ENCODE measurements at places on chromosomes 5 and 9.

DNA sequence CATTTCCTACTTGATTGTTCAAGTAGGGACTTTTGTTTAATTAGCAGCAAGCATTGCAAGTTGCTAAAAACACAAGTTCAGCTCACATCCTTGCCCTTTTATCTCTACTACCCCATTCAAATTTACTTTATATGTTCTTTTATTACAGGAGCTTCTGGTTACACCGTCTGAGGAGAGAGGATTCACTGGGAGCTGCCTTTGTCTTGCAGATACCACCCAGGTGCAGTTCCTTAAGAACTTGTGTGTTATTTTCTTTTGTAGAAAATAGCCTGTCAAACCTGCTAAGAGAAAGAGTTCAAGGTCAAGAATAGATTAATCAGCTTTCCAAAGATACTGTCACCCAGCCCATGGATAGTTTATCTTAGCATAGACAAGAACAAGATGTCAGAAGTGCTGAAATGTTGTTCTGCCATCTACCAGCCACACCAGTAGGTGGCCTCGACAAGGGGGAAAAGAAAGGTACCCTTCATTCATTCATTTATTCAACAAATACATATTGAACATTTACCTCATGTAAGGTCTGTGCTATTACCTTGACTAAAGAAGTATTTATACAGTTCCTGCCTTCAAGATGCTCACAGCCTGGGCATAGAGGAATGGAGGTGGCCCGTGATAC is 750.3 kb downstream of the MAT2B start:
- no peaks in the 10 kb centered on the region for H3K4me1 ChIP-seq
- H3K27me3 ChIP-seq, result no peaks in the 10 kb centered on the region
- H3K36me3 ChIP-seq, result no peaks in the 10 kb centered on the region
- H3K27ac ChIP-seq, result no peak overlapping the region
- H3K4me3 ChIP-seq, result no peak overlapping the region

DNA sequence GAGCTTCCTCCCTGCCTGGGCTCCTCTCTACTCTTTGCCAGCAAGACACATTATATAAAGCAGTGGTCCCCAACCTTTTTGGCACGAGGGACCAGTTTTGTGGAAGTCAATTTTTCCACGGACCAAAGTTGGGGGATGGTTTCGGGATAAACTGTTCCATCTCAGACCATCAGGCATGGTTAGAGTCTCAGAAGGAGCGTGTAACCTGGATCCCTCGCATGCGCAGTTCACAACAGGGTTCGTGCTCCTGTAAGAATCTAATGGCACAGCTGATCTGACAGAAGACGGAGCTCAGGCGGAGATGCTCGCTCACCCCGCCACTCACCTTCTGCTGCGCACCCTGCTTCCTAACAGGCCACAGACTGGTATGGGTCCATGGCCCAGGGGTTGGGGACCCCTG is 142.8 kb downstream of the LIFR start:
- H3K36me3 ChIP-seq, result no peaks in the 10 kb centered on the region
- H3K27ac ChIP-seq, result no peak overlapping the region
- no peak overlapping the region for H3K4me3 ChIP-seq
- DNase-seq, result no peak

- no peaks in the 10 kb centered on the region for H3K27me3 ChIP-seq
- H3K4me1 ChIP-seq, result peaks cover 14% of the 10 kb centered on the region
- H3K27ac ChIP-seq, result no peak overlapping the region
- no peak for DNase-seq
- peaks cover 28% of the 10 kb centered on the region for H3K36me3 ChIP-seq
Observed at GRCh38 chr5:80703747-80704146, 49.0 kb upstream of the DHFR start.

DNA sequence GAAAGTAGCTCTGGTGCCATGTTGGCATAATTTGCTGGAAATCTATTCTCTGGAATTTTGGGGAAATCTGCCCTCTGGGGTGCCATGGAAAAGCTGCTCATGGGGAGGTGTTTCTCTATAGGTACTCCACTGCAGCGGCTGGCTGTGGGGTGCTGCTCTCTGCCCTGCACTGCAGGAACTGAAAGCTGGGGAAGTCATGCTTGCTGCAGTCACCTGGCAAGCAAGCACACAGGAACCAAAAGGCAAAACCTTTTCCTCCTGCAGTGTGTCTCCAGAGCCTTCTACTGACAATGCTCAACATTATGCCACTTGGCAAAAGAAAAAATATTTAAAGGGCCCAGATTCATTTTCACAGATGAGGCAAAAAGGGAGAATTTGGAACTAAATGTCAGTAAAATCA is 25.8 kb upstream of the CARNMT1 start:
- DNase-seq, result no peak
- H3K27me3 ChIP-seq, result no peaks in the 10 kb centered on the region
- no peak overlapping the region for H3K27ac ChIP-seq
- H3K4me3 ChIP-seq, result no peak overlapping the region
- H3K36me3 ChIP-seq, result no peaks in the 10 kb centered on the region
- no peaks in the 10 kb centered on the region for H3K4me1 ChIP-seq

GRCh38 chr9:80233102-80233843 is 661.5 kb downstream of the TLE4 start:
- H3K27me3 ChIP-seq, result no peaks in the 10 kb centered on the region
- no peaks in the 10 kb centered on the region for H3K36me3 ChIP-seq
- H3K4me3 ChIP-seq, result no peak overlapping the region
- no peak overlapping the region for H3K27ac ChIP-seq
- no peak for DNase-seq

GRCh38 chr9:6630502-6631206 is 14.9 kb downstream of the GLDC start:
- no peak overlapping the region for H3K27ac ChIP-seq
- H3K4me3 ChIP-seq, result no peak overlapping the region
- no peak for DNase-seq
- H3K27me3 ChIP-seq, result peaks cover 15% of the 10 kb centered on the region

DNA sequence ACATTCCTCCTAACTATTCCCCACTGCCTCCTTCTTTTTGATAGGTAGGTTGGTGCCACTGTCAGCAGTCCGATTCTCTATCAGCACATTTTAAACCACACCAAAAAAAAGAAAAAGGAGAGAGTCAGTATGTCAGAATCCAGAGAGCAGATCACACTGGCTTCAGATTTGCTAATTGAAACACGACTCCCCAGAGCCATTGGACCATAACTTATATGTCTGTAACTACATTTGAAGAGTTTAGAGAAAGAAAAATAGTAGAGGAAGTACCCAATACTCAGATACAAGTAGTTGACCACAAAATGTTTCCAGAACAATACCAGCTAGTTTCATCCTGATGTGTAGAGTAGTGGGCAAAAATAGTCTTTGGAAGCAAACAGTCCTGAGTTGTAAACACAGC is 216.6 kb downstream of the NR2F1-AS1 start:
- H3K4me1 ChIP-seq, result no peaks in the 10 kb centered on the region
- no peak overlapping the region for H3K27ac ChIP-seq
- no peak overlapping the region for H3K4me3 ChIP-seq
- no peaks in the 10 kb centered on the region for H3K27me3 ChIP-seq
- no peak for DNase-seq
- H3K36me3 ChIP-seq, result no peaks in the 10 kb centered on the region

DNA sequence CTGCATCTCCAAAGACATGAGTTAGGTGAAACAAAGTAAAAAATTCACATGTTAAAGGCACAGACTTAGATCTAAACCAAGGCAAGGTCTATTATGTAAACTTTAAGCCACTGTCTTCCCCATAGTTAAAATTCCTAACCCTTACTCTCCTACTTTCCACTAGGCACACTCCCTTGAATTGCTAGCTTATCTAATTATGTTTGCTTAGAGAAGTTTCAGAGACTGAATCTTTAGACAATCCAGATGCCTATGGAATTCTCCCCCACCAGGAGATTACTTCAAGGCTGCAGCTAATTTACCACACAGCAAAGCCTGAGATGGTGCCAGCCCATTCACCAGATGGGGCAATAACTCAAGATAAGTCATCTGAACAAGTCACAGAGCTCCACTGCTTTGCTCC is 803.1 kb upstream of the COX7C start:
- no peak overlapping the region for H3K4me3 ChIP-seq
- no peaks in the 10 kb centered on the region for H3K36me3 ChIP-seq
- H3K4me1 ChIP-seq, result no peaks in the 10 kb centered on the region
- H3K27me3 ChIP-seq, result no peaks in the 10 kb centered on the region
- H3K27ac ChIP-seq, result no peak overlapping the region

GRCh38 chr9:127754099-127755060 is 19.3 kb upstream of the TOR2A start:
- H3K27ac ChIP-seq, result no peak overlapping the region
- peaks cover 25% of the 10 kb centered on the region for H3K36me3 ChIP-seq
- peaks cover 4% of the 10 kb centered on the region for H3K4me1 ChIP-seq
- H3K4me3 ChIP-seq, result no peak overlapping the region
- DNase-seq, result no peak

- DNase-seq, result no peak
- H3K27me3 ChIP-seq, result no peaks in the 10 kb centered on the region
- H3K4me3 ChIP-seq, result no peak overlapping the region
- H3K27ac ChIP-seq, result no peak overlapping the region
- H3K36me3 ChIP-seq, result no peaks in the 10 kb centered on the region
Observed at GRCh38 chr5:156634301-156634700, 215.8 kb upstream of the PPP1R2B start.

GRCh38 chr5:155839251-155840037 is 487.5 kb upstream of the SGCD start:
- no peaks in the 10 kb centered on the region for H3K27me3 ChIP-seq
- H3K36me3 ChIP-seq, result no peaks in the 10 kb centered on the region
- no peaks in the 10 kb centered on the region for H3K4me1 ChIP-seq
- H3K4me3 ChIP-seq, result no peak overlapping the region
- DNase-seq, result no peak

DNA sequence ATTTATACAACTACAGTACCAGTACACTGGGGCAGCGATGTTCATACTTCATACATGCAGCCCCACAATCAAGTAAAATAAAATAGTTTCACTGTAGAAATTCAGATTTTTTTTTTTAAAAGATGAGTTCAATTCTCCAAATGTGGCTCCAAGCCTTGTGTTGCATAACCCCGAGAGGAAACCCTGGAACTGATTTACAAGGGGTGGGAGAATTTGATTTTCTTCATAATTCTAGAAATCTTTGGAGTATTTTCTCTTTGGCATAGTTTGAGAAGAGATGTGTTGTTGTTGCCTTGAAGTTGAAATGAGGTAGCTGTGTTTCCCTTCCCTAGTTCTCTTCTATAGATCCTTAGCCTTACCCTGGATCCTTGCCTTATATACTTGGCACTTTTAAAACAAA is 3.1 kb downstream of the RHOBTB3 start:
- H3K4me1 ChIP-seq, result peaks cover 16% of the 10 kb centered on the region
- H3K27ac ChIP-seq, result no peak overlapping the region
- no peak for DNase-seq

DNA sequence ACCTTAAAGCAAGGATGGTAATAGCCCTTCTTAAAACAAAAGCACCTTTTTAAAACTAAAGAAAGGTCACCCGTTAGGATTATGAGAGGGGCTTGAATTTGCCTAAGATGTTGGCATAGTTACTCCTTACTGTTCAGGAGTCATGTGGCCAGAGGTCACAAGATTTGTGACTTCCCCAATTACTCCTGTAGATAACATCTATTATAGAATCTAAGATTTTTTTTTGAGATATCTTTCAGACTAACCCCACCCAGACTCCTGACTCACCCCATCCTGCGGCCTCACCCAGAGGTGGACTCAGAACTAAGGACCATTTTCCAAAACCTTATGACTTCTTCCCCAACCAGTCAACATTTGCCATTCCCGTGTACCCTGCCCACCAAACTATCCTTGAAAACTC is 2.4 kb downstream of the CD180 start:
- H3K27ac ChIP-seq, result no peak overlapping the region
- peaks cover 15% of the 10 kb centered on the region for H3K36me3 ChIP-seq
- H3K27me3 ChIP-seq, result no peaks in the 10 kb centered on the region
- H3K4me3 ChIP-seq, result no peak overlapping the region
- H3K4me1 ChIP-seq, result peaks cover 30% of the 10 kb centered on the region

DNA sequence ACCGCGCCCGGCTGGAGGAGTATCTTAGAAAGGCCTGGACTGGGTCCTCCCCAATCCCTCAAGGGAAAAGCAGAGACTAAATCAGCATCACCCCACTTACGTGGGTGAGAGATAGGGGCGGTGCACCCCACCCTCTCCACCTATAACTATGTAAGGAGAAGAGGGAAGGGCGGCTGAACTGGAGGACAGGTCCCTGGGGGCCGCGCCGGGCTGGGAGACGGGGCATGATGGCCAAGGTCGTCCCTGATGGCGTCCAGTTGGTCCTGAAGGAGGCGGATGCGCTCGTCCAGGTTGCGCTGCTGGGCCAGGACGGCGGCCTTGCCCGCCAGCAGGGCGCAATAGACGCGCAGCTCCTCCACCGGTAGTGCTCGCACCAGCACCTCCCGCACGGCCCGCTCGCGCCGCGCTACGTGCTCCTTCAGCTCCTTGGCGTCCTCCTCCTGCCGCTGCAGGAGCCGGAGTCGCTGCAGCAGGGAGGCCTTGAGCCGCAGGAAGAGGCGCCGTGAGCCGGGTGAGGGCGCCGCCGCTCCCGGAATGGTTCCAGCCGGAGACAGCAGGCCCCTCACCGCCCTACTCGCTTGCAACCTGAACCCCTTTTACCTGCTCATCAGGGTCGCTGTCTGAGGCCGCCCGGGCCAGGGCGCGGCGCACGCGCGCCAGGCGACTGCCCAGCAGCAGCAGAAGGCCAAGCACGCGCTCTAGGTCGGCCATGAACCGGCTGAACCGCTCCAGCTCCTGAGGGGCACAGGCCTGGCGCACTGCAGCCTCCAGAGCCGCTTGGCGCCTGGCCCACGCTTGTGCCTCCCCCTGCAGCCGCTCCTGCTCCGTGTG is 7.6 kb downstream of the SHROOM1 start:
- peaks cover 20% of the 10 kb centered on the region for H3K4me1 ChIP-seq
- H3K36me3 ChIP-seq, result no peaks in the 10 kb centered on the region
- H3K4me3 ChIP-seq, result peak overlapping the region; percentile 13
- no peak for DNase-seq
- H3K27me3 ChIP-seq, result peaks cover 62% of the 10 kb centered on the region
- H3K27ac ChIP-seq, result no peak overlapping the region

GRCh38 chr5:79135790-79136553 is 24.4 kb downstream of the BHMT start:
- H3K36me3 ChIP-seq, result no peaks in the 10 kb centered on the region
- peaks cover 6% of the 10 kb centered on the region for H3K27me3 ChIP-seq
- peaks cover 8% of the 10 kb centered on the region for H3K4me1 ChIP-seq

DNA sequence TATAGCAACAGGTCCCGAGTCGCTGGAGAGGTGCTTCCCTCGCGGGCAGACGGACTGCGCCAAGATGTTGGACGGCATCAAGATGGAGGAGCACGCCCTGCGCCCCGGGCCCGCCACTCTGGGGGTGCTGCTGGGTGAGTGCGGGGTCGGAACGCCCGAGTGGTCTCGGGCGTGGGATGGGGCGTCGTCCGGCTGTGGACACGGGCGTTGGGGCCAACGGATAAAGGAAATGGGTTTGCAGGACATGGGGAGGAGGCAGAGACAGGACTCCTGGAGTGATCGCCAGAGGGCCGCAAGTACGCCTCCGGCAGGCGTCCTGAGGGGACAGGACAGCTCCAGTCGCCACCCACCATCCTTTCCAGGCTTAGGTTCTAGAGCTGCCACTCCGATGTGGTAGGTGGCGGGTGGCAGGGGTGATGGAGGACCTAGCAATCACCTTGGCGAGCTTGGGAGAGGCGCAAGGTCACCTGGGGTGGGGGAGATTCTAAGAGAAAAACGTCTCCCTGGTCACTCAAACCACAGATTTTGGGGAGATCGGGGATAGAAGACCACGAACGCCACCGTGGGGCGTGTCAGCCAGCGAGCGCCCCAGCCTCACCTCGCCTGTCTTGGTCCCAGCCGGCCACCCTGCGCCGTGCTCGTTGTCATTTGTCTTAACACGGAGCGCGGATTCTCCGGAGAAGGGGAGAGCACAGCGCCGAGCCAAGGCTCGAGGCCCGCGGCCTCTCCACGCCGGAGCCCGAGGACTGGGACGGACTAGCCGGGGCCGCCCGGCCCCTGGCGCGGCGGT is 922 bp downstream of the LMX1B start:
- peak overlapping the region; percentile 58 for H3K27ac ChIP-seq
- peak overlapping the region; percentile 26 for H3K4me3 ChIP-seq
- H3K36me3 ChIP-seq, result no peaks in the 10 kb centered on the region
- H3K27me3 ChIP-seq, result peaks cover 73% of the 10 kb centered on the region
- peaks cover 11% of the 10 kb centered on the region for H3K4me1 ChIP-seq

Measured in activated T-helper 2 cell treated with anti-CD3 and anti-CD28 coated beads, Interferon-gamma antibody, Interleukin-2, Interleukin-4, amounts not matched to agents 10 μg/mL and 5 μg/mL and 100 μg/mL, durations not matched to agents 14 hours and 24 hours and 36 hours (primary cell).